Endothelial cell (in vitro differentiated cells): ENCODE measurements at places on chromosomes 13 and 19.

DNA sequence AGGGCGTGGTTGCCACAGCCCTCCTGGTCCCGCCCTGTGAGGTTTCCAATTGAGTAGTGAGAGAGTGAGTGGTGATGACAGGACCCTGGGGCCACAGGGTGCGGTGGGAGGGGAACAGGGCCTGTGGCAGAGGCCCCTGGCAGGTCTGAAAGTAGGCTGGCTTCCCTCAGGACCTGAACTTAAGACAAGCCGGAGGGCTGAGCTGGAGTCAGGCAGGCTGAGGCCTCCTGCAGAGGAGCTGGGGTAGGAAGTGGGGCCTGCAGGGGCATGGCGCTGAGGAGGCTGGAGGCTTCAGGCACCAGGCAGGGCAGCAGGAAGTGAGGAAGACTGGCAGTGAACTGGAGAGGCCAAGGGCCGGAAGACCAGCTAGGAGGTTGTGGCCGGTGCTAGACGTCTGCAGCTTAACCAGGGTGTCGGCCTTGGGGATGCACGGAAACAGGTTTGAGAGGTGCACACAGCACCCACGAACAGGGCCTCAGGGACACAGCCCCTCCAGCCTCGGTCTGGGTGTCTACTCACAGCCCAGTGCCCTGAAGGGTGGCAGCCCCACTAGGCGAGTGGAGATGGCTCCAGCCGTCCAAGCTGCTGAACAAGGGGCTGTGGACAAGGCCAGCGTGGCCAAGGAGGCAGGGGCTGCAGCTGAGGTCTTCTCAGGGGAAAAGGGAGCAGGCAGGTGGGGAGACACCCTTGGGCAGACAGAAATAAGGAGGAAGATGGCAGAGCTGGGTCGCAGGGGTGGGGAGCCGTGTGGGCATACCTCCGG, 17.8 kb downstream of the POP4 start:
- no peak for DNase-seq

GRCh38 chr13:23547000-23547590, 23.1 kb upstream of the TNFRSF19 start:
- DNase-seq, result peak; percentile 27

GRCh38 chr19:7415163-7415856, 66.6 kb downstream of the ARHGEF18 start:
- no peak for DNase-seq

DNA sequence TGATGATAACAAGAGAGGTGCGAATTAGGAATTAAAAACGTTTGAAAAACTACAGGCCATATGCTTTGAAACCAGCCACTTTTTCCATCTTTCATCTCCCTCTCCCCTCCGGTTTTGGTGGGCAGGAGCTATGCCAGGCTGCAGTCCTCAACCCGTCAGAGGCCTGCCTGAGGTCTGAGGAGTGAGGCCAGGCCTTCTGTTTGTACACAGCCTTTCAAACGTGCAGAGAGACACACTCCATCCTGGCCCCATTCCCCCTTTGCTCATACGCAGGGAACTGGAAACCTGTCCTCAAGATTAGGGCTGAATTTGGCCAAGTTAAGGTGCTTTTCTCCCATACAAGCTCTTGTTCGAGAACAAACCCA, 74.5 kb downstream of the ZIC5 start:
- DNase-seq, result no peak

- no peak for DNase-seq
Measured at GRCh38 chr13:31468114-31468902, 268.5 kb downstream of the B3GLCT start.

- no peak for DNase-seq
Measured at GRCh38 chr19:44722131-44723121, 23.5 kb downstream of the CEACAM16 start.

GRCh38 chr19:6906559-6907060, 19.2 kb downstream of the ADGRE1 start:
- no peak for DNase-seq

GRCh38 chr13:19737844-19738557, 44.7 kb downstream of the PSPC1 start:
- DNase-seq, result no peak

GRCh38 chr19:42528354-42529247, at the start of gene CEACAM1:
TSS of gene CEACAM1 (minus strand) at chr19:42528481. CDS start at chr19:42528374, 107 bp downstream.
- peak; percentile 49 for DNase-seq

- no peak for DNase-seq
Measured at GRCh38 chr13:46810440-46810839, 13.5 kb upstream of the ESD start.

- DNase-seq, result peak; percentile 68
Measured at GRCh38 chr13:25375727-25376358, 4.1 kb downstream of the ATP8A2 start.

GRCh38 chr19:1577929-1578618, 9.9 kb upstream of the MEX3D start:
- no peak for DNase-seq

GRCh38 chr19:38737281-38737865, 6.9 kb downstream of the CAPN12 start:
- DNase-seq, result no peak

DNA sequence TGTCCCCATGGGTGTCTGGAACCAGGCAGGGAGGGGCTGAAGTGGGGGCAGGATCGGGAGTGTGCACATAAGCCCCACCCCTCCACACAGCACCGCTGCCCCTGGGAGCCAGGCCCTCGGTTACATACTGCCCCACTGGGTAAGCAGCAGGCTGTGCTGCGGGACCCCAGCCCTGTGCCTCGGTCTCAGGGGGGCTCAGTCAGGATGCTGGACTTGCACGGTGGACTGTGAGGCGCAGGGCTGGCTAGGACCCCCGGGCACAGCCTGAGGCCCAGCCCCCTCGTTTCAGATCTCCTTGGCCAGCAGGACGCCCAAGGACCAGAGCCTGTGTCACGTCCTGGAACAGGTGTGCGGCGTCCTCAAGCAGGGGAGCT, 16.3 kb downstream of the MPND start:
- DNase-seq, result no peak

GRCh38 chr13:78934336-78934735, 275.4 kb upstream of the OBI1 start:
- no peak for DNase-seq

DNA sequence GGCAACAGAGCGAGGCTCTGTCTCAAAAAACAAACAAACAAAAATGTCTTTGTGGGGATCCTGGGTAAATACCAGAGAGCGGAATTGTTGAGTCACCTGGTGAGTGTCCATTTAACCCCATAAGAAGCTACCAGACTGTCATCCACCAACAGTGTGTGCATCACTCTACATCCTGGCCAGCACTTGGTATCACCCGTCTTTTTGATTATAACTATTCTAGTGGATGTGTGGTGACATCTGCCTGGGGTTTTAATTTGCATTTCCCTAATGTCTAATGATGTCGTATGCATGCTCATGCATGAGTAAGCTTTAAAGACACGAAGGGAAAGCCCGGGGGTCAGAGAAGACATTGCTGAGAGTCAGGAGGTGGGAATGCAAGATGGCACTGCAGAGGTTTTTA, 126.7 kb upstream of the MRI1 start:
- DNase-seq, result no peak

- peak; percentile 56 for DNase-seq
Measured at GRCh38 chr19:17376935-17377600, at the start of gene PLVAP. TSS of gene PLVAP (minus strand) at chr19:17377342. CDS start at chr19:17377288, 54 bp downstream.

GRCh38 chr19:12166626-12167025, 3.7 kb downstream of the ZNF136 start:
- DNase-seq, result no peak

- no peak for DNase-seq
Measured at GRCh38 chr19:18109733-18110608, 12.4 kb downstream of the MAST3 start.

DNA sequence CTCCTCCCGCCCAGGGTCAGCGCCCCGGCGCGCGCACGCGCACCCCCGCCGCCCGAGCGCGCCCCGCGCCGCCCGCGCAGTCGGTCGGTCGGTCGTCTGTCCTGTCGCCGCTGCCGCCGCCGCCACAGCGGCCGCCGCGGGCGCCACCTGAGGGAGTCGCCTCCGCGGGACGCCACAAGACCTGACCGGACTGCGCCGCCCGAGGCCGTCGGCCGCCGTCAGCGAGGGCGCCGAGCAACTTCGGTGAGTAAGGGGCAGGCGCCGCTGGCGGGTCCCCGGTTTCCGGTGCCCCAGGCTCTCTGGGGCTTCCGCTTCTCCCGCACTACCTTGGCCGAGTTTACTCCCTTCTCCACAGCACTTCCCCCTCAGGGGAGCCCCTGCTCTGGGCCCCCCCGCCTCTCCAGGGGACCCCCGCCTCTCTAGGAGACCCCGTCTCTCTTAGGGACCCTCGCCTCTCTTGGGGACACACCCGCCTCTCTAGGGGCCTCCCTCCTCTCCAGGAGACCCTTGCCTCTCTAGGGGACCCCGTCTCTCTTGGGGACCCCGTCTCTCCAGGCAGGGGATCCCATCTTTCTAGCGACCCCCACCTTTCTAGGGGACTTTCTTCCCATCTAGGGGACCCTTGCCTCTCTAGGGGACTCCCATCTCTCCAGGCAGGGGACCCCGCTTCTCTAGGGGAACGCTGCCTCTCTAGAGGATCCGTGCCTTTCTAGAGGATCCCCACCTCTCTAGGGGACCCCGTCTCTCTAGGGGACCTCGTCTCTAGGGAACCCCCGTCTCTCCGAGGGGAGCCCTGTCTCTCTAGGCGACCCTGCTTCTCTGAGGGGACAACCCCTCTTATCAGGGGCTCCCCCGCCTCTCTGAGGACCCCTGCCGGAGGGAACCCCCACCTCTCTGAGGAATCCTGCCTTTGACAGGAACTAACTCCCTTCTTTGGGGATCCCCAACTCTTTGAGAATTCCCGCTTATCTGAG, 19.3 kb upstream of the GATAD2A start:
- DNase-seq, result peak; percentile 70

DNA sequence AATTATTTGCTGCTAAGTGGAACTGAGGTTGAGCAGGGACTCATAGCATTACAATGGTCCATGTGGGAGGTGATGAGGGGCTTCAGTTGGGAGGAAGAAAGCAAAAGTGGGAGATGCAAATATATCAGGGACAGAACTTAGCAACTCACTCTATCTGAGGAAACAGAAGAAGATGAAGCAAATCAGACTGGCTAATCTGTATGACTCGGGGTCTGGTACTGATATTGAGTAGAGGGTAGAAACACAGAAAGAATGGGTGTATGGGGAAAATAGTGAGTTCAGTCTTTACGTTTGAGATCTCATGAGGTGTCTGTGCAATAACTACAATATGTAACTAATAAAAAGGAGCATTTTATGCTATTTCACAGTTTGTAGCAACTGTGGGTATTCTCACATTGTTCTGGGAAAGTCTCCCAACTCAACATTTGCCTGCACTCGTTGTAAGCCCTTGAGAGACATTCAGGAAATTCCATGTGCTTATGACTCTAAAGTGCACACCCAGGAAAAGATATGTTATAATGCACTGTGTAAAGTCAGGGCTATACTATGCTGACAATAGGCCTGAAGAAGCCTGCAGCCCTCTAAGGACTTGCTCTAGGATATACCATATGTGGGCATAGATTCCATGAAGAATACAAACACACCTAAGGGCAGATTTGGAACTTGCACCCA, 183.5 kb downstream of the SPRY2 start:
- no peak for DNase-seq

DNA sequence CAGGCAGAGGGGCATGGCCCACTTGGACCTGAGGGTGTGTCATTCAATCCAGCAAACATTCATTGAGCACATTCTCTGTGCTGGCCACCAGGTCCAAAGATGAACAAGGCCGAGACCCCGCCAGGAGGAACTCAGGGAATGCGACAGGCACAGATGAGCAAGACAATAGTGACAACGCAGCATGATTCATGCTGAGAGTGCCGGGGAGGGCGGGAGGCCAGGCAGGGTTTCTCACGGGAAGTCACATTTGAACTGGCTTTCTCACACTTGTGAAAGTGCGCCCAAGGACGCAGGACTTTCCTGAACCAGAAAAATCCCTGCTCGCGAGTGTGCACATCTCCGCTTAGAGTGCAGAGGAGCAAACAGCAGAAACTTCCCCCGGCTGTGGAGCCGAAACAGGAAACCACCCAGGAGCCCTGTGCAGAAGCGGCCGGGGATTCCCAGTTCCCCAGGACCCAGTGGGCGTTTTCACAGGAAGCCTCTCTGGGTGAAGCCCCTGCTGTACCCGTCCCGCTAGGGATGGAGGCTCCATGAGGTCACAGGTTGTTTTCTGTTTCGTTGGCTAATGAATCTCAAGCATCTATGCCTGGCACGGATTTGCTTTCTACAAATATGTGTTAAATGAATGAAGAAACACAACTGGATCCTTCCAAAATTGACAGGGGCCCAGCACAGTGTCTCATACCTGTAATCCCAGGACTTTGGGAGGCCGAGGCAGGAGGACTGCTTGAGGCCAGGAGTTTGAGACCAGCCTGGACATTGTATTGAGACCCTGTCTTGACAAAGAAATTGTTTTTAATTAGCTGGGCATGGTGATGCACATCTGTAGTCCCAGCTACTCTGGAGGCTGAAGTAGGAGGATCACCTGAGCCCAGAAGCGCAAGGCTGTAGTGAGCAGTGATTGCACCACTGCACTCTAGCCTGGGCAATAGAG, 68.4 kb upstream of the TM9SF2 start:
- peak; percentile 50 for DNase-seq

- DNase-seq, result no peak
Measured at GRCh38 chr13:19267746-19268145, 86.1 kb upstream of the TUBA3C start.

DNA sequence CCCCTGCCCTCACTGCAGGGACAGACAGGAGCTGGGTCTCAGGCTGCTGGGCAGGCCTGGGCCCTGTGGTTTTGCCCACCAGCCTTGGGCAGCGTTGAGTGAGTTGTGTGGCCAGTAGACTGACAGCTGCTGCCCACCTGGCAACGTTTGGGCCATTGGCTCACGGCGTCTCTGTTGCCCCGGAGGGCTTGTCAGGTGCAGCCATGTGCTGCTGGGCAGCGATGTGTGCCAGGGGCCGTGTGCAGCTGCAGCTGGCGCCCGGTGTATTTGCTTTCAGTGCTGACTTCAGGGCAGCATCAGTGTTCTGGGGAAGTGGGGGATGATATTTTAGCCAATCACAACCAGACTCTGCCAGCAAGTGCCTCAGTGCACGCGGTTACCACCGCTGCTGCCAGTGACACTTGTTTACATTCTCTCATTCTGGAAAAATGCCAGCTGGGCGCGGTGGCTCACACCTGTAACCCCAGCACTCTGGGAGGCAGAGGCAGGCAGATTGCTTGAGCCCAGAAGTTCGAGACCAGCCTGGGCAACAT, 10.6 kb downstream of the FZR1 start:
- no peak for DNase-seq

DNA sequence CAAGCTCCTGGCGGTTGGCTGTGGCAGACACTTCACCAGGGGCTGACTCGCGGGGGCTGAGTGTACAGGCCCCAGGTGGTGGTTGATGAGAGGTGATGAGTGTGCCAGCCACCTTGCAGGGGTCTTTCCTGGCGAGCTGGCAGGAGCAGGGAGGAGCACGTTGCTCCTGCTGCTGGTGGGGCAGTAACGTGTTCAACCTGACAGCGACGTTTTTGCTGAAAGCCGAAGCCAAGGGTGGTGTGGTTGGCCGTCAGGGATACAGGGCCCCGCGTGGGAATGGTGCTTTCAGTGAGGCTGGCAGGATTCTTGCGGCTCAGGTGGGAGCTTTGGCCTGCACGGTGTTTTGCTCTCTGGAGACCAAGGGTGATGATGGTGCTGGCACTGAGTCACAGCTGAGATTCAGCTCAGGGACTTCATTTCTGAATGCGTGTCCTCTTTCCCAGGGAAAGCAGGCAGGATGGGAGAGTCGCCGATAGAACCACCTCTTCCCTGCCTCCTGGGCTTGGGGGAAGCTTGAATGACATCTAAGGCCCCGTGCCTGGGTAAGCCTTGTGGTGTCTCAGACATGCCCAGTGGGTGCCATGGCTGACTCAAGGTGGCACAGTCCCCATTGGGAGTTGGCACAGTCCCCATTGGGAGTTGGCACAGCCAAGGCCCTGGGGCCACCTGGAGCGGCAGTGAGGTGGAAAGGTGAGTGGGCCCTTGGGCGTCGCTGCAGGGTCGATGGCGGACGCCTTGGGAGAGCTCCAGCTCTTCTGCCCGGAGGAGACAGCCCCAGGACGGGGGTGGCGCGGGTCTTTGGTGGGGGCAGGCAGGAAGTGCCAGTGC, 8.8 kb downstream of the DAZAP1 start:
- no peak for DNase-seq
